ENCODE measurements at places on chromosomes 3 and 15.

DNA sequence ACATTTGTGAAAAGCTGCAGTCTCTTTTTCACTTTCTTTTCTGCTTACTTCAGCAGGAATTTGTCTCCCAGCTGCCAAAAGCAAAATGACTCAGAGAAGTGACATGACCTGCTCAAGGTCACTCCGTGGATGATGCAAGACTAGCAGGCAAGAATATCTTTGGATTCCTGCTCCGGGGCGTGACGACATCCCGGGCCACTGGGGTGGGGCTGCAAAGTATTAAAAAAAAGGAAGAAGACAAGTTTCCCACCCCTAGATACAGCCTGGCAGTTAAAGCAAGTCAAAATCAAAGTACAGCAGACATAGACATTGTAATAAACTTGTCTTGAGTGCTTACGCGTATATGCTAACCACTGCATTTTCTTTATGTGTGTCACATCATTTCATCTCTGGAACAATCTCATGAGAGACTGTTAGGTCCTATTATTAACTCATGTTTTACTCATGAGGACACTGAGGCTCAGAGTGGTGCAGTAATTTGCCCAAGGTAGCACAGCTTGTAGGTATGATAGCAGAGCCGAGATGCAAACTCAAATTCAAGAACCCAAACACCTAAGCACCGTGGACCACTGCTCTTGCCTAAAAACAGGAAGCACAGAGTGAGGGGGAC, 485.2 kb upstream of the PROK2 start:
- DNase-seq = no peak

DNA sequence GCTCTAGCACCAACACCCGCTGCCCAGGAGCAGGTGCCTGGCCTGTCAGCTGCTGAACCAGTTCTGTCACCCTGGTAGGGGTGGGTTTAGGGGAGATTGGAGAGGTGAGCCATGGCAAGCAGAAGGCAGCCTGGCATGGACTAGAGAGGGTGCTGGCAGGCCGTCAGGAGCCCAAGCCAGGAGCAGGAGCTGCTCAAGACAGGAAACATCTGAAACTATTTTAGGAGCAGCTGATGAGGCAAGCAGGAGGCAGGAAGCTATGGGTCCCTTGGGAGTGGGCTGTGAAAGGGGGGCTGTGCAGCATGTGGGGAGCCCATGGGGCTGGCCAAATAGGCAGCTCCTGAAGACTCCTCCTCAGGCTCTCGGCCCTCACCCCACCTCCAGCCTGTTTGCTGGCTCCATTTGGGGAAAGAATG, 2.3 kb downstream of the INKA1 start:
- no peak for DNase-seq

- DNase-seq = no peak
These were observed 25.5 kb upstream of the RASGRF1 start for GRCh38 chr15:79115986-79116665.

- DNase-seq = no peak
These were observed 166.0 kb downstream of the DPH6 start for GRCh38 chr15:35379972-35380371.

DNA sequence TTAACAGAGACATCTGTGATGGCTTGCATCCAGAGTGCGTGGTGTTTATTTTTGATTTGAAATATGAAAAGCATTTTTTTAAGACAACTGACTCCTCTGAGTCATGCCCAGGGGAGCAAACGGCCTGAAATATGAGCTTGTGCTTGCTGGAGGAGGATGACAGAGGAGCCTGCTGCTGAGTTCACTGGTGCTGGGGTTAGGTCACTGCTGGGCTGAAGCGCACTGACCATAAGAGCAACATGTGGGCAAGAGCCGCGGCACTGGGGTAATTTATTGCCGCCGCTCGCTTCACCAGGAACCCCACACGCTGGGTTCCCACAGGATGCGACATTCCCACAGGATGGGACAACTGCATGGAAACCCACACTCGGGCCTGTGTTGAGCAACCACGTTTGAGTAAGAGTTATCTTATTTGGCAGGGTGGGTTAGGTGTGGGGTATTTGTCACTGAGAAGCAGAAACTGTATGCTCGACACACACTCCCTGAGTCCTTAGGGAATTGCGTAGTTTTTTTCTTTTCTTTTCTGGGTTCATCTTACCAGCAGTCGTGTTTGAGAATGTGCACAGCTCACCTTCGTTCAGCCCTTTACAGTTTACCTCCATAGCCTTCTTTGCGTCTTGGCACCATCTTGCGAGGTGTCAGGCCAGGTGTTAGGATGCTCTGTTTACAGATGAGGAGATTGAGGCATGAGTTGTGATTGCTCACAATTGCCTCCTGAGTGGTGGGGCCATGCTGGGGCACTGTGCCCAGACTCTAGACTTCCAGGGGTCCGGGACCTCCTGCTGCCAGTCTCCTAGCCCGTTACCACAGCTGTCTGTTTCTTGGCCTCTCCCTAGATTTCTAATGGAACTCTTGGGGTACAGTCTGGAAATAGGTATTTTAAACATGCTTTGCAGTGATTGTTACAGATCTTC, 60.4 kb downstream of the SMAD3 start:
- no peak for DNase-seq

DNA sequence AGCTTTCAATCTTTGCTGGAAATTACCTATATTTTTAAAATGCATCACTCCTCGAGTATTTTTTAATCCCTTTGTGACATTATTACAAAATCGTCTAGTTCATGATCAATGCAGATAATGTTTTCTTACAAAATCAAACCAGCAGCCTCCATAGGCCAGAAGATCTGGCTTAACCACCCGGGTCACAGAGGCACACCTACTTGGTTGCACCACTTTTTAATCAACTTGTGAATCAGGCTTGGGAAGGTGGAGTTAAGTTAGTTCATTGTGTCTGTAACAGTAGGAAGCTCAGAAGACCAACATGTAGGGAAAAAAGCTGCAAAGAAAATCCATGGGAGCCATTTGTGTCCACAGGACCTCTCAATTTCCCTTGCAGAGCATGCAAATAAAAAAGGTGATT, 148.0 kb downstream of the TP63 start:
- no peak for DNase-seq

DNA sequence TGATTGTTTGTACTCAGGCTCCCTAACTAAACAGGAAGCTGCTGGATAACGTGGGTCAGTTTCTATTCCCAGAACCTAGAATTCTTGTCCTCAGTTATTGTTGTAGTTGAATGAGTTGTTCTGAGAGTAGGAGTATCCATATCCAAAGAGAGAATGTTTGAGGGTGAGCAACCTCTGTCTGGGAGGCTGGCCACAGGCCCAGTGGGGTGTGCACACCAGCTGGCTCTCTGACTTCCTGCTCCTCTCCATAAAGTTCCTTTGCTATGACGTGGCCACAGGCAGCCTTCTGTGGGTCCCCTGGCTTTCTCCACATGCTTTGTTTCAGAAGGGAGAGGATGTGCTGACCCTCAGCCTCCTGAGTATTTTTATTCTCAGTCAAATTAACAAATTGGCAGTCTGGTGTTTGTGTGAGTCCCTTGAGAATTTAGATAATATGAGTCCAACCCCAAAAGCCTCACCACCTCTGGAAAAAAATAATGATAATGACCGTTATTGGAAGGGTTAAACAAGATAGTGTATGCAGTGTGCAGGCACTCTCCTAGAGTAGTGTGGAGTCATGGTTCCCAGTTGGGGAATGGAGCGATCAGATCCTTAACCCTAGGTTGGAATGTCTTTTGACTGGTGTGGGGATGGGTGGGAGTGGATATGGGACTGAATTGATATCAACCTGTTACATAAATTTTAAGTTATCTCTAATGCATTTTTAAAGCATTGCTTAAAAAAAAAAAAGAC, 47.6 kb upstream of the MED12L start:
- no peak for DNase-seq

Data from stimulated activated CD8-positive, alpha-beta memory T cell treated with anti-CD3 and anti-CD28 coated beads, Interleukin-7, amount 100 ng/mL, for 1 hour (primary cell).